Small intestine (tissue), 16 donors: ENCODE measurements at places on chromosomes 6 and 20.

DNA sequence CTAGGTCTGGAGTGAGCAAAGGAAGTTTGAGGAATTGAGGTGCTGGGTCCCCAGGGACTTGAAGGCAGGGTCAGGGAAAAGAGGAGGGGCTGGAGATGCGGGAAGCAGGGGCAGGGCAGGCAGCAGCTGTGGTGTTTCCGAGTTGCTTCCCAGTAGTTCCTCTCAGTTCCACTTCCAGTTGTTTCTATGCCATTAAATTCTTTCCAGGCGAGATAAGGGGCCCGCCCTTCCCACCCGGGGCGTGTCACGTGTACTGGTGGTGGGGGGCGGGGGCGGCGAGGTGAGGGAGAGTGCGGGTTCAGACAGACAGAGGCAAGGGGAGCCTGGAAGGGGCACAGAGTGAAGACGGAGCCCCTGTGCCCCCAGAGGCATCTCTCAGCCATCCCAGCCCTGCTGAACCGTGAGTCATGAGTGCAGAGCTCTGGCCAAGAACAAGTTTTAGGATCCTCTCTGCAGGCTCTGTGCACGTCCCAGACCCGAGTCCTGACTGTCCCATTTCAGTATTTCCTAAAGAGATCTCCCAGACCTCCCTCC, 977 bp downstream of the TNXB start:
- peak; percentile 70 for DNase-seq

- DNase-seq, result no peak
Measured at GRCh38 chr6:69265706-69266105, 531.1 kb downstream of the LMBRD1 start.

DNA sequence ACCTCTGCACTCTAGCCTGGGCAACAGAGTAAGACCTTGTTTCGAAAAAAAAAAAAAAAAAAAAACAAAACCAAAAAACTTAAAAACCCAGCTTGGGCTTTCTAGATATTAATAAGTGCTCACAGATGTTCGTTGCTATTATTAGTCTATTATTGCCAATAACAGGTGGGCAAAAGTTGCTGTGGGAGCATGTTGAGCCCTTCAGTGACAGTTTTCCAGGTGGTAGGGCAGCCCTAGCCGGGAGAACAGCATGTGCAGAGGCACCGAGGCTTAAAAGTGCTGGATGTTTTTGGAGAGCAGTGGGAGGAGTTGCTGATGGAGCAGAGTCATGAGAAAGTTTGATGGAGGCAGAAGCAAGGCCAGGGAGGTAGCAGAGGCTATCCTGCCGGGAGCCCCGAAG, 4.4 kb downstream of the PPP1R16B start:
- no peak for DNase-seq

GRCh38 chr6:86017236-86017635, 374.6 kb upstream of the SYNCRIP start:
- DNase-seq, result no peak

GRCh38 chr6:80959034-80959433, 793.4 kb downstream of the TENT5A start:
- DNase-seq, result no peak

- no peak for DNase-seq
Measured at GRCh38 chr20:24964506-24964840, 15.4 kb downstream of the CST7 start.

- no peak for DNase-seq
Measured at GRCh38 chr20:1282966-1283365, 16.9 kb downstream of the SNPH start.

DNA sequence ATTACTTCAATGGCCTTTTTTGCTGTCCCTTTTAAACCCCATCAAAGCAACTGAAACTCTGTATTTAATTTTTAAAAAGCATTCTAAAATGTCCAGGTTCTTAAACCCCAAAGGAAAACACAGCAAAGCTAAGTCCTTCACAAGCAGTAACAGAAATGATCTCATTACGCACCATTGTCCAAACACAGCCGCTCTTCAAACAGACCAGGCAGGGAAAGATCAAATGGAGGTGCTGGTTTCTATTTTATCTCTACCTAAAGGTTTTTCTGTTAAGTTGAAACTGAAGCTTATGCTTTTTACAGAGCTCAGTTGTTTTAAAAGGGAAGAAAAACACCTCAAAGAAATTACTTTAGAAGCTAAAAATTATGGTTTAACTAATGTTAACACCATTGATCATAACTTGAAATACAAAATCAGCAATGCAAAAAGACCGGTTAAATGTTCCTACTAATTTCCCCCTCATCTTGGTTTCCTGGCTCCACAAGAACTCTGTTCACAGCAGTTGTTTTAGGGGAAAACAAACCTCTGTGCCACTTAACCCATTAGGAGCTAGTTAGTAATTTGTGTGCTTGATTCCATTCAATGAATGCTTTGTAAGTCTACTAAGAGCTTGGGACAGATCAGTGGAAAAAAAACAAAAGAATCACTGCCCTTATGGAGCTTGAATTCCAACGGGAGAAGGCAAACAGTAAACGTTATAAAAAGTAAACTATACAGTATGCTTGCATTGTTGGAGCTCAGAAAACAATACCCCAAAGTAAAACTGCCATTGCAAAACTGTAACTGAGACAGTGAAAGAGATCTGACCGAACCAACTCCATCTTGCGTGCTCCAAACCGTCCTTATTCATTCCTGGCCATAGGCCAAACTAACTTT, 87.4 kb downstream of the CD24 start:
- peak; percentile 28 for DNase-seq

DNA sequence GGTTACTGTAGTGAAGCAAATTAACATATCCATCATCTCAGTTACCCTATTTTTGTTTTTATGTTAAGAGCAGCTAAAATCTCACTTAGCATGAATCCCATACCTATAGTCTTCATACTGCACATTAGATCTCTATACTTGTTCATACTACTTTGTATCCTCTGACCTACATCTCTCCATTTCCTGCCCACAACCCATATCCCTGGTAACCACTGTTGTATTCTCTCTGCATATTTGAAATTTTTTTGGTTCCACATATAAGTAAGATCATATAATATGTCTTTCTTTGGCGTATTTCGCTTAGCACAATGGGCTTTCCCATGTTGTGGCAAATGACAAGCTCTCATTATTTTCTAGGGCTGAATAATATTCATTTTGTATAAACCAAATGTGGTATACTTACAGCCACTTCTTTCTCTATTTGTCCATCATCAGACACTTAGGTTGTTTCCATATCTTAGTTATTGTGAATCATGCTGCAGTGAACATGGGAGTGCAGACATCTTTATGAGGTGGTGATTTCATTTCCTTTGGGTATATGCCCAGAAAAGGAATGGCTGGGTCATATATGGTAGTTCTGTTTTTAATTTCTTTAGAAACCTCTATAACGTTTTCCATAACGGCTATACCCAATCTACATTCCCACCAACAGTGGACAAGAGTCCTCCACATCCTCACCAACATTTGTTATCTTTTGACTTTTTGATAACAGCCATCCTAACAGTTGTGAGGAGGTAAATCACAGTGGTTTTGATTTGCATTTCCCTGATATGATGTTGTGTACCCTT, 39.8 kb downstream of the BACH2 start:
- DNase-seq, result no peak

DNA sequence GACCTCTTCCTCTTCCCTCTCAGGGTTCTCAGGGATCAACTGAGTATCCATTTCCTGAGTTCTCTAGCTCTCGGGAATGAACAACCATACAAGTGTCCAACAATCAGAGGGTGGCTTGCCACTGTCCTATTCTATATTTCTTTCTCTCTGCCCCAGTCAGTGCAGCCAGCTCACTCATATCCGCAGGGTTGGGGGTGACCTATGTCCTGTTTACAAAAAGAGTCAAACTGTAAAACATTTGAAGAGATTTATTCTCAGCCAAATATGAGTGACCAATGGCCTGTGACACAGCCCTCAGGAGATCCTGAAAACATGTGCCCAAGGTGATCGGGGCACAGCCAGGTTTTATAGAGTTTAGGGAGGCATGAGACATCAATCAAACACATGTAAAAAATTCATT, 10.8 kb upstream of the BTN3A2 start:
- DNase-seq, result no peak

DNA sequence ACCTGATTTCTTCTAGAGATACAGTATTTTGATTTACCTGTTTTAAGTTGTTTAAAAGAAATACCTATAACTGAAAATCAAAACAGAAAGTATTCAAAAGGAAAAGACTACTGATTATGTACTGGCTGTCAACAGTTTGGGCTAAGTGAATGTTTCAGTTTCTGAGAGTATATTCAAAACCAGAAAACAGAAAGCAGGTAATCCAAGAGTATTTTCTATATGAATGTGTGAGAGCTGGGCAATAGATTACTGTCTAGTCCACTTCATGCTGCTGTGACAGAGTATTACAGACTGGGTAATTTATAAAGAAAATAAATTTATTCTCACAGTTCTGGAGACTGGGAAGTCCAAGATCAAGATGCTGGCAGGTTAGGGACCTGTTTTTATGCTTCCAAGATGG, 261.0 kb downstream of the ARHGAP18 start:
- DNase-seq, result no peak

DNA sequence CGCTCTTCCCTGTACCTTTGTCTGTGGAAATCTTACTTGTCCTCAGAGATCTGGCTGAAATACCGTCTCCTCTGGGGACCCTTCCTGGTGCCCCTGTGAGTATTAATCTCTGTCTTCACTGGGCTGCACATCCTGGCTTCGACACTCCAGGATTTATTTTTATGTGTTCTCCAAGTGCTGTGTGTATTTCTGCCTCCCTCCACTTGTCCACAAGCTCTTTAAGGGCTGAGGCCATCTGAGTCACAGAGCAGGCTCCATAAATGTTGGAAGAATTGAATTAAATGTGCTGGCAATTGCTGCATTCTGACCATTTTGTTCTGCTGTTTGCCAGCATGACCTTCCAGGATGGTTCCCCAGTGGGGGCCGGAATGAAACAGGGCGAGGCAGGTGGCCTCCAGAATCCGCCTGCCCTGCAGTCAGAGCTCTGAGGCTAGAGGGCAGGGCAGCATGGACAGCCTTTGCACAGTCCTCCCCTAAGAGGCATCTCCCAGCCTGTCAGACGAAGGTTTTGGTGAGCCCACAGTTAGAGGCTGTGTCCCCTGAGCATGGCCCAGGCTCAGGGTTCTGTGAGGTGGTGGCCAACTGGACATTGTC, 105.8 kb downstream of the DLGAP4 start:
- DNase-seq, result no peak

GRCh38 chr6:93394471-93394870, 24.9 kb downstream of the EPHA7 start:
- DNase-seq, result no peak

GRCh38 chr6:90458353-90459224, 128.3 kb downstream of the MAP3K7 start:
- DNase-seq, result peak; percentile 36

GRCh38 chr6:124496334-124496733, 465.9 kb upstream of the RNF217 start:
- DNase-seq, result no peak
